ENCODE measurements at places on chromosomes 7 and 10.

GRCh38 chr7:94591176-94591575 is 64.8 kb downstream of the SGCE start:
- DNase-seq = no peak

DNA sequence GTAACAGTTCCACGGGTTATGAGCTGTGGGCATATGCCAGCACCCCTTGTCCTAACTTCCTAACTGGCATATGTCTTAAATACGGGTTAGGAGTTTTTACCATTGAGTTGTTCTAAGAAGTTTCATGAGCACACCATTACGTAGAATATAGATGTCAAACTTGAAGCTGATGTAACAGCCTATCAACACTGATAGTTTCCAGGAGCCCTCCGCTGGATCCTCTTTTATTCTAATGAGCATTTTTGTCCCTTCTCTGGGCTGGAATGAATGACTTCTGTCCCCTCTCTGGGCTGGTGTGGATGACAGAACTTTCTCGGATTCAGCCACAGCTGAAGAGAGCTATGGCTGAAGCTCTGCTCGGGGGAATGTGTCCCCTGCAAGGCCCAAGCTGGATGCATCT is 256.3 kb downstream of the SORCS1 start:
- no peak for DNase-seq

DNA sequence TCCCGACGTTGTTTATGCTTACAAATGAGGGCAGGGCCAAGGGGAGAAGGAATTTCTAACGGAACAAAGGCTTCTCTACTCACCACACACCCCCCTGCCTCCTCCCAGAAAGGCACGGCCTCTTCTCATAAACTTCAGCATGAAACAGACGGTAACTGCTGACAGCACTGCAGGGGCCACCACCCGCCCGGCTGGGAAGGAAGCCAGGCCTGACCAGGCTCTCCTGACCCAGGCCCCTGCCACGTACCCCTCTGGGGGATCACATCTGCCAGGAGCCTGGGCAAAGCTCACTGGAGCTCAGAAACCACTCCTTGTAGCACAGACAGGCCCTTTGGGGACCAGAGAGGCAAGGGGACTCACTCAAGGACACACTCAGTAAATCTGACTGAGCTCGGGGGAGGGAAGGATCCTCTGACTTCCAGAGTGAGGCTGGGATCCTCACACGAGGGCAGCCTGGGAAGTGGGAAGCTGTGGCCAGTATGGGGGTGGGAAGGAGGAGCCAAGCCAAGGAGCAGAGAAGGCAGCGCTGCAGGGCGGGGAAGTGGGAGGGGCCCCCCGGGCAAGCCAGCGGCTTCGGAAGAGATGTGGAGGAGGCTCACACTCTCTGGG is 46.1 kb downstream of the ZCCHC24 start:
- no peak for DNase-seq

DNA sequence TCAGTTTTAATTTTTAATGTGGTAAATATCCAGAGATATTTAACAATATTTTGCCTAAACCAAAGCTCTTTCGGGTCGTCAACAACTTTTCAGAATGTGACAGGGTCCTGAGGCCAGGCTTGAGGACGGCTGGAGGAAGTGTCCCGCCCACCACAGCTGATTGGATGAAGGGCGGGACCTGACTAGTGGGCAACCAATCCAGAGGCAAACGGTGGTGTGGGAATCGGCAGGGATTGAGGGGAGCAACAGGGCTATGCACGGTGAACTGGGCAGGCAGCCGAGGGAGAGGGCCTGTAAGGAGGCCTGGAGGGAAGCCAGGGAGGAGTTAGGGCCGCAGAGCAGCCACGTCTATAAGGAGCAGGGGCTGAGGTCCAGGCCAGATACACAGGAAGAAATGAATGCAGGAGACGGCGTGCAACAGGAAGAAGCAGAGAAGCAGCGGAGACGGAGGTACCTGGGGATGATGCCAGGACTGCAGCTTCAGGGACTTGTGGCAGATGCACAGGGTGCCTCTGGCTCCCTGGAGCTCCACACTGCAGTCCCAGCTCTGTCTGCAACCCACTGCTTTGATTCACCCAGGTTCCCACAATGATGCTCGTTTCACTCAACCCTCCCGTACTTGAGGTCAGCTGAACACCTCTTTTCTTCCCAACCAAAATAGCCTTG is 46.1 kb upstream of the ZMIZ1 start:
- DNase-seq = no peak

GRCh38 chr10:124602646-124603365 is 141.2 kb downstream of the LHPP start:
- DNase-seq = no peak

DNA sequence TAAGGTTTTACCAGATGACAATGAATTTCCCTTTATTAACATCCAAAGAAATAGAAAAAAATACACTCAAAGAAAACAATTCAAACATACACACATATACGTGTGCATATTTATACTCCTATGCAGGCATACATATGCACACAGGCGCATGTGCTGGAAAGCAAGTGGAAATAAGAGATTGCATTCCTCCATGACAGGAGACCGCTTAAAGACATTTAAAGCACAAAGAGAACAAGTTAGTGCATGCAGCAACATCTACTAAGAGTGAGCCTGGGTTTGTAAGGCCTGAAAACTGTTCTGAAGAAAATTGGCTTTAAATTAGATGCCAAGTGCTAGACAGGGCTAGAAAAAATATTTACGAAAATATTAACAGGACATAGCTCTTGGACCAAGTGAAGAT is 40.1 kb upstream of the PPP1R17 start:
- DNase-seq = no peak

DNA sequence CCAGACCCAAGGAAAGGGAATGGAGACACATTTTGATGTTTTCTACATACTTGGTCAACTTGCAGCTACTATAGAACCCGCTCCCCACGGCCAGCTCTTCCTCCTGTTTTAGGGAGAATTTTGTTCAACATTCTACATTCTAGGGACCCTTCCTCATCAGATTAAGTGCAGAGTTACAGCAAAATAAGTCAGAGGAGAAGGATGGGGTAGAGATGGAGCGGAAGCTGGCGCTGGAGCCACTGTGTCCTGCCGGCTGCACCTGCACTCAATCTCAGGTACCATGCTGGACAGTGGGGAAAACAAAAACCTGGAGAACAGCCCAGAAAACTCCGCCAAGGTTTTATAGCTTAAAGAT is 79.4 kb upstream of the EN2 start:
- no peak for DNase-seq

GRCh38 chr7:80151274-80151665 is 16.6 kb downstream of the GNAI1 start:
- DNase-seq = no peak

DNA sequence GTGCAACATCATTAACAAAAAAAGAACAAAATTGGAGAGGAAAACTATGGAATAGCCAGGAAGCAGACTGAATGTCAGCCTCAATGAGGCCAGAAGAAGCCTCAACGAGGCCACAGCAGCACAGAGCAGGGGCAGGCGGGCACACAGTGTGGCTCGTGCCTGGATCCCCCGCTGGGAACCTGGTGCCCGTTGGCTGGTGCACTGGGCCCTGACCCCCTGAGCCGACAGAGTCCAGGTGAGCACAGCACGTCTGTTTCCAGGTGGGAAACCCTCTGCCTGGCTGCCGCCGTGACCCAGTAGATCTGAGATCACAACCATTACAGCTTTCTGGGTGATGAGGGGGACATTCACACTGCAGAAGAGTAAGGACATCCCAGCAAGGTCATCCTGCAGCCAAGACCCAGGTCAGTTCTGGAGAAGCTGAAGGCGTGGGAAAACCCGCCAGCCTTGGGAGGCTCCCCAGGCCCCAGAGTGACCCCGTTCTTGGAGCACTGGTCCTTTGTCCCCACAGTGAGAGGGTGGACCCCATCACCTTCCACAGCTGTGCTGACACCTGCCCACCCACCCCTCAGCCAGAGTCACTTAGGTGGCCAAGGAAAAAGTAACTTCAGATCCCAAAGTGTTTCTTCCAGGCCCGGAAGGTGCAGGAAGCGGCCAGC is 222.1 kb downstream of the ADARB2 start:
- DNase-seq = no peak

- DNase-seq = no peak
Measured at GRCh38 chr7:82017334-82017943, 247.6 kb upstream of the HGF start.

DNA sequence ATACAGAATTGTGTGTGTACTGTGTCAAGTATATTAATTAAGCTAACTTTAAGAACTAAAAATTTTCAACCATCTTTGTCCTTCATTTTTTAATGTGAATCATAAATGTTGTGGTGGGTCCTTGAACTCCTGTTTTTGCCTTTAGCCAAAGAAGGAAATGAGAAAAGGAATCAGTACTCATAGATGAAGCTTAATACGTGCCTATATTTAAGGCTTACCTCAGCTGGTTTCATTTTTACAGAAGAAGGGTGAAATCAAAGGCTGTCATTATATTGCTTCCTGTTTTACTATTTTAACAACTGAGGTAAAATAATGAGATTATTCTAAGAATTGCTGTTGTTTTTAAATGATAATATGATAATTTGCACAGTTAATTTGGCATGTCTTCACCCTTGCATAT is 6.3 kb upstream of the SNX13 start:
- no peak for DNase-seq

- no peak for DNase-seq
Measured at GRCh38 chr7:11239316-11239715, 265.6 kb downstream of the PHF14 start.

GRCh38 chr10:44647877-44648542 is 263.1 kb upstream of the CXCL12 start:
- no peak for DNase-seq

- DNase-seq = no peak
Measured at GRCh38 chr7:139231513-139232376, 708 bp downstream of the UBN2 start.

DNA sequence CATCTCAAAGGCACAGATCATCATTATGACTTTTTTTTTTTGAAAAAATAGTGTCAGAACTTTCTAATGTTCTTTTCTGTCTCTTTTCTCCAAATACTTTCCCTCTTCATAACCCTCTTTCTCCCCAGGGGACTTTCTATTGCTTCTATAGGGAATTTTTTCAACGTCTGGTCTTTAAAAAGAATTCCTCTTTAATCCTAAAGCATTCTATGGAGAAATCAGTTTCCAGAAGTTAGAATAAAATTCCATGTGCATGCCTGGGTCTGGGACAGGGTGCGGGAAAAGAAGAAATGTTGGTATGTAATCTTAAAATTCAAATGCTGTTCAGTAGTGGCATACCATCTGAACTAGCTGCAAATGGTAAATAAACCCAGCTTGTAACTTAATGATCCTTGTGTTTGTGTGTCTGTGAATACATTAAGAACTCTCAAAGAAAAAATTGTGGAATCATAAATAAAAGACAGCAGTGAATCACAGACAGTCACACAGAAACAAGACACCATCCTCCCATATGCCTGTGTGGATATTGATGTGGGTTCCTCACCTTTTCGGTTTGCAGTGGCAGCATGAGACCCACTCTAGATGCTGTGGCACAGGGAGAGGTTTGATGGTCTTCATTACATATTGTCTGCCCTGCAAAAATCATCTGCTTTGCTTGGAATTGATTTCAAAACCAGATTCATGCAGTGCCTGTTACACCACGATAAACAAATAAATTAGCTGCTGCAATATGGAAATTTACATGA is 374.7 kb upstream of the NRP1 start:
- DNase-seq = no peak

- DNase-seq = peak; percentile 18
Measured at GRCh38 chr10:30413996-30414576, 19.9 kb upstream of the MAP3K8 start.

- no peak for DNase-seq
Measured at GRCh38 chr10:80966326-80966986, 428.8 kb downstream of the SH2D4B start.

GRCh38 chr10:88497913-88498312 is 85.2 kb downstream of the RNLS start:
- DNase-seq = no peak

DNA sequence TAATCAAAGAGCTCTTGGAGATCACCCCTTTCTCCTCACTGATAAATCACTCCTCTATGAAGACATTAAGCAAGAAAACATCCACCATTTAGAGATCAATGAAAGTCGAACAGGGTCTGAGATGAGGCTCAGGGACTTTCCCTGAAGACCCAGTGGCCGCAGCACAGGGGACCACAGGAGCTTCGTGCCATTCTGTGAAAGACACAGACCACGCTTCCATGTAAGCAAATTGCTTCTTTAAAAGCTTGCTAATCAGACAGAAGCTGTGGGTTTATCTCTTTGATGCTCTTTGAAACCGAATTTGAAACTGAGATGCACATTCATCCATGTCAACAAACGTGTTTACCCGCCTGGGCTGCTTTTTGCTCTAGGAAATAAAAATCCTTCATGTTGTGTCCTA is 231.9 kb upstream of the PPP2R2D start:
- DNase-seq = no peak

DNA sequence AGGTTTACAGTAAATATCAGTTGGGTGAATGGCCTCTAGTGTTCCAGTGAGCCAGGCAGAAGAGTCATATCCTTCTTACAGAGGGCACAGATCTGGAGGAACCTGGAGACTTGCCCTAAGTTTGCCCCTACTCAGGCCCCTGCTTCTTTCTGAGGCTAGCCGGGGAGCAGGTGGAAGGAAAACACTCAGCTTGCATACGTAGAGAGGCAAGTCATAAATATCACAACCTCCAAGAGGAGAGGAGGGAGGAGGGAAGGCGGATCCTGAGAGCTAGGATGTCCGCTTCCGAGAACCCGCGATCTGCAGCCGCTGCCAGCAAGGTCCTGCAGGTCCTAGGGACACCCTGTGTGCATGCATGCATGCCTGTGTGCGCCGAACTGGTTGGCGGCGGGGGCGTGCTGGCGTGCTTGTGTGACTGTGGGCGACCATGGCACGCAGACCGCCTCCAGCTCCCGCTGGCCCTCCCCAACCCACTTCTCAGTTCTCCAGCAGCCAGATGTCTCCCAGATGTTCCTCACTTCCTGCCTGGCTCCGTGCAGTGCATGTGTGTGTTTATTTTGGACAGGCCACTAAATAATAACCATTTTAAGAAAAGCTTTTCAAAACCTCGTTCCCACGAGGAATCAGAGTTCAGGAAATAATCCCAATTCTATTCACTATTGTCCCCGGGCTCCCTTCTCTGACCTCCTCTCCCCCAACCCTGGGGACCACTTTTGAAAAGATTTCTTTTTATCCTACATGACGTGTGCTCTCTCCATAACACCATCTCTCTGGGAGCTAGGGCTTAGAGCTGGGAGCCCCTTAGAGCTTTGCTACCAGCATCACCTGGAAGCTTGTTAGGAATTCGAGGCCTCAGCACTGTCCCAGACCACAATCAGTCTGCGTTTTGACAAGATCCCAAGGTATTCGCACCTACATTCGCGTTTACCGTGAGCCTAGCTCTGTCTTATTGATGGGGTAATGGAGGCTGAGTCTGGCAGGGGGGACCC is 32.4 kb downstream of the UNC5B start:
- DNase-seq = no peak

All from DMS153 (cell line).